ENCODE measurements at places on chromosomes 1 and 21. TPM values are rescaled to one million over a fixed set of nuclear protein-coding genes. Genes with fewer than 3 reads are reported as not detected.
A peak's percentile ranks its signal among the peaks of the same experiment; 100 is the strongest.

GRCh38 chr1:228340686-228341449 lies 65.8 kb downstream of the TRIM11 start:
- DNase-seq, result no peak

- no peak for DNase-seq
These were observed 76.6 kb downstream of the FAM78B start for GRCh38 chr1:166090244-166090643.

DNA sequence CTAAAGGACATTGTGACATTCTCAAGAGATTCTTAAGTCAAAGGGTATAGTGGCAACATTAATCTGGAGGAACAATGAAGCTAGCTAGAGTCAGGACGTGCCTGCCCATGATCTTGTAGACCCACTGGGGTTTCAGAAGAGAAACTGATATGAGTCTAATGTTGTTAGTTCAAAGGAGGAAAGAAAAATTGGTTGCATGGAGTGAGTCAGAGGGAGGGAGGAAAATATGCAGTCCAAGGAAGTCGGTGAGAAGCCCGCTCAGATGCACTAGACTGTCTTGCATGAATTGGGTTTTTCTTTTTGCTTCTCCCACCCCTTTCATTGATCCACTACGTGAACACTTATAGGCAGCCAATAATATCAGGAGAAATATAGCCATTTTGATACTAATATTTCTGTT lies 53.8 kb upstream of the SYT14 start:
- no peak for DNase-seq

GRCh38 chr1:17755120-17755519 lies at the start of gene ACTL8:
Gene ACTL8 (plus strand): TSS chr1:17755333. CDS start chr1:17823009, 67,676 bp downstream.
- DNase-seq, result no peak

- no peak for DNase-seq
These were observed 241.8 kb downstream of the NPHP4 start for GRCh38 chr1:5750186-5751162.

DNA sequence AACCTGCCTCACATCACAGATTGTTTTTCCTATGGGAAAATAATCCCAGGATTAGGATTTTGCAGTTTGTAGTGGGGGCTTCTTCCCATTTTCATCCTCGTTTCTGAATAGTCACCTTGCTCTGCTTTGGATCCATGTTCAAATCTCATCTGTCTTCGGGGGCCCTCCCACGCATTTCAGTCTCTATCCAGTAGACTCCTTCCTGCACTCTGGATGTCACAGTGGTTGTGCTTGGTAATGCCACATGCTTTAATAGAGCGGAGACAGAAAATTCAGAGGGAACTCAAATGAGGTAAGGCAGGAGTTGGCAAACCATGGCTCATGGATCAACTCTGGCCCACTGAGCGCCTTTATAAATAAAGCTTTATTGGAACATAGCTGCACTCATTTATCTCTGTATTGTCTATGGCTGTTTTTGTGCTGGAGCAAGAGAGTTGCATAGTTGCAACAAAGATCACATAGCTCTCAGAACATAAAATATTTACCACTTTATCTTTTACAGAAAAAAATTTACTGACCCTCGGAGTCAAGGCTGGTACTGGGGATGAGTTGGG lies 101.0 kb downstream of the SPATA46 start:
- no peak for DNase-seq

The TP73 gene
- total RNA-seq, result not detected

The LENEP gene
- total RNA-seq, result not detected

The CCDC17 gene
- total RNA-seq, result 5.5 TPM

- DNase-seq, result no peak
These were observed 106.2 kb downstream of the NIBAN1 start for GRCh38 chr1:184867866-184868689.

The CCDC181 gene
- not detected for total RNA-seq

- peak; percentile 81 for DNase-seq
These were observed 67.8 kb downstream of the OBSCN start for GRCh38 chr1:228275430-228276173.
